K562 (cell line): ENCODE measurements at places on chromosomes 5 and 9. TPM values are rescaled to one million over a fixed set of nuclear protein-coding genes. Genes with fewer than 3 reads are reported as not detected.

Gene CCL27
- polyA plus RNA-seq, result 0.30 and 0.53 TPM in 2 replicates

DNA sequence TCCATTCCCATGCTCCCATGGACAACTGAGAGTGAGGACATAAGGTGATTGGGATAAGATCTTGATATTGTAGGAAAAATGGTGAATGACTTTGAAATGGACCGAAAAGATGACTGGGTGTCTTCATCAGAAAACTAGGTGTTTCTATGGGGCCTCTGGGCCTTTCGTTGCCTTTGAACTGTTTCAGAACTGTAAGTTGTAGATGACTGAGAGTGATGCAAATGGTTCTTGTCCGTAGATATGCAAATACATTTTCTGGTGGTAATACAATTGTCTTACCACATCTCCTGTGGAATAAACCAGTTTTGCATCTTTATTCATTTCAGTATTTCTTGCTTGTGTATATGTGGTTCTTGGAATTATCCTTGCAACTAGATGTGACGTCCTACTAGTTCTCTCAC is 16.0 kb upstream of the TEX48 start:
- no peaks in the 10 kb centered on the region for H3K36me3 ChIP-seq
- no peak for DNase-seq
- peaks cover 7% of the 10 kb centered on the region; the same call in 2 of the 3 replicates for H3K27me3 ChIP-seq
- H3K4me1 ChIP-seq, result no peaks in the 10 kb centered on the region
- no peak overlapping the region for H3K27ac ChIP-seq
- no peak overlapping the region for H3K4me3 ChIP-seq

DNA sequence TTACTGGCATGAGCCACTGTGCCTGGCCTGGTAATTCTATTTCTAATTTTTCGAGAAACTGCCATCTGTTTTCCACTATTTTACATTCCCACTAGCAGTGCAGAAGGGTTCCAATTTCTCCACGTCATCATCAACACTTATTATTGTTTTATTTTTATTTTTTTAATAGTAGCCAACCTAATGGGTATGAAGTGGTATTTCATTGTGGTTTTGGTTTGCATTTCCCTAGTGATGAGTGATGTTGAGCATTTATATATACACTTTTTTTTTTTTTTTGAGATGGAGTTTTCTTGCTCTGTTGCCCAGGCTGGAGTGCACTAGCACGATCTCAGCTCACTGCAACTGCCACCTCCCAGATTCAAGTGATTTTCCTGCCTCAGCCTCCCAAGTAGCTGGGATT is 28.3 kb downstream of the WWC1 start:
- peaks cover 20% of the 10 kb centered on the region for H3K27me3 ChIP-seq
- no peaks in the 10 kb centered on the region for H3K4me1 ChIP-seq
- no peak overlapping the region for H3K27ac ChIP-seq
- H3K4me3 ChIP-seq, result no peak overlapping the region

- no peak overlapping the region for H3K27ac ChIP-seq
- no peak overlapping the region for H3K4me3 ChIP-seq
- DNase-seq, result no peak
- peaks cover 30% of the 10 kb centered on the region for H3K27me3 ChIP-seq
- H3K4me1 ChIP-seq, result no peaks in the 10 kb centered on the region
- H3K36me3 ChIP-seq, result no peaks in the 10 kb centered on the region
Measured at GRCh38 chr9:98724810-98725530, 16.2 kb upstream of the GABBR2 start.

DNA sequence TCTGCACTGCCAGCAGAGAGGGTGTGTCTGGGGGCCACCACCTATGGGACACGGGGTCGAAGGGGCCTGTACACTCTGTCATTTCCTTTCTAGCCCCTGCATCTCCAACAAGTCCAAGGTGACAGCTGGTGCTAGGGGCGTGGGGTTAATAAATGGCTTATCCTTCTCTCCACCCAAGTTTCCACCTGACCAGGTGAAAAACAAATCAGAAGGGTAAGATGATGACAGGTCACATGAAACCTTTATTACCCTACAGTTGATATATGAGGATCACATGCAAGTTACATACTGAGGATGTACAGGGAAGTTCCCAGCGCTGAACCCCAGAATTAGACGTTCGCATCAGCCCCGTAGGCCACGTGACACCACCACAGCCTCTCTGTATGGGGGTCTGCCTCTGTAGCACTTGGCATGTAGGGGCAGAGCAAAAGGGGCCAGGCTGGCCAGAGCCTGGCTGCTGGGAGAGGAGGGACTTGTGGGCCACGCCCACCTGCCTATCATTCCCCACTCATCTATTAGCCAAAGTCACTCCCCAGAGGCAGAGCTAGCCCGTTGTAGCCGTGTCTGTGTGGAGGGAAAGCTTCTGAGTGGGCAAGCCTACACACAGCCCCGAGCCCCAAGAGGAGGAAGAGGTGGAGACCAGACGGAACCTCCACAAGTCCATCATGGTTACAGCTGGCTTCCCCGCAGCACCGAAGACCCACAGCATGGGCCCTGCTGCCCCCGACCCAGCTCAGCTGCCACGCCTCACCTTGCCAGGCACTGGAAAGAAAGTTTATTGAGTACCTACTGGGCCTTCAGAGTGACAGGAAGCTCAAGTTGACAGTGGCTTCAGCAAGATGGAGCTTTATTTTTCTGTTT is 2.2 kb downstream of the TMEM141 start:
- peaks cover 18% of the 10 kb centered on the region; the same call in 1 of the 3 replicates for H3K36me3 ChIP-seq
- H3K27ac ChIP-seq, result no peak overlapping the region
- H3K4me1 ChIP-seq, result peaks cover 58% of the 10 kb centered on the region
- H3K27me3 ChIP-seq, result no peaks in the 10 kb centered on the region
- no peak overlapping the region for H3K4me3 ChIP-seq
- peak; percentile 42 for DNase-seq

DNA sequence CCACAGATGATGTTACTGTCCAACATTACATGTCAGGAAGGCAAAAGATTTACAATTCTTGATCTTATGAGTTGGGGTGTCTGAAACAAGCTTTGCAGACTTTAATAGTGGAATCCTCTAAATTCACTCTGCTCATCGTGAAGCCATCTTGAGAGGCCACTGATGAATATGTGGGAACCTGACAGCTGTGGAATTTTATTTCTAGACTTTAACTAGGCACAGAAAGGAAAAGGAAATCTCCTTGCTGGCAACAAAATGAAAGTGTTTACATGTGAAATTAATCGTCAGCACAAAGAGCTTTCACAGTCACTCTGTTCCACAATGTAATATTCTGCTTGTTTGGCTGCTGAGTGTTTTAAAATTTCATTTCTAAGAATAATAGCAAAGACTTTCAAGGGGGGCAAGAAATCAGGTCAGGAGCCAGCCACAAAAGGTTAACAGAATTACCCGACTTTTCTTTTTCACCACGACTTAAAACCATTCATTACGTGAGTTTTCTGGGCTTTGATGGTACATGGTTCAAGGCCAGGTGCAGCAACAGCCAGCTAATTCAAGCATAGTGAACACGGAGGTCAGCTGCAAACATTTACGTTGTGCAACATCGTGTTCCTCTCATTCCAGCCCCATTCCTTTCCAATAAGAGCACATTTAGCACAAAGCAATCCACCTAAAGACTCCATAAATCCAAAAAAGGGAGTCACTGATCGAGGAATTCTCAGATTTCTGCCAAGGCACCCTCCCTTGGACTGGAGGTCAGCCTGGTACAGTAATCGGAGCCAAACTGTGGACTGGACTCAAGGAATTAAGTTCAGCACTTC is 14.6 kb downstream of the NREP start:
- no peak overlapping the region for H3K27ac ChIP-seq
- no peaks in the 10 kb centered on the region for H3K27me3 ChIP-seq
- no peaks in the 10 kb centered on the region for H3K36me3 ChIP-seq
- H3K4me1 ChIP-seq, result no peaks in the 10 kb centered on the region
- DNase-seq, result no peak
- no peak overlapping the region for H3K4me3 ChIP-seq

Gene PLCXD3
- not detected in 2 replicates for polyA plus RNA-seq

- H3K4me3 ChIP-seq, result no peak overlapping the region
- H3K36me3 ChIP-seq, result no peaks in the 10 kb centered on the region
- no peak for DNase-seq
- H3K4me1 ChIP-seq, result no peaks in the 10 kb centered on the region
- peaks cover 13% of the 10 kb centered on the region for H3K27me3 ChIP-seq
Measured at GRCh38 chr5:1936901-1937300, 54.2 kb upstream of the IRX4 start.

DNA sequence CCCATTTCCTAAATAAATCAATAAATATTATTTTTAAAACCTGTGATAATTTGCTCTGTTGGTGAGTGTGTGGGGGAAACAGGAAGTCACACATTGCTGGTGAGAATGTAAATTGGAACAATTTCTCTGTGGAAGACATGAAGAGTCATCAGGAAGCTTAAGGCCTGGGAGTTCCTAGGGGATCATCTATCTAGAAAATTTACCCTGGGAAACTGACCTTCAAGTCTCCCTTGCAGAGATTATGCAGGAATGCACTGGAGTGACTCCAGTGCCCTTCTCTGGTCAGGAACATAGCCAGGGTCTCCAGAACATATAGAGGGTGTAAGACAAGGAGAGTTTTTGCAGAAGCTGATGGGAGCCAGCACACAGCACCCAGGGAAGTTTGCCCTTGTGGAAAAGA is 13.0 kb upstream of the GCNT1 start:
- no peaks in the 10 kb centered on the region for H3K4me1 ChIP-seq
- H3K4me3 ChIP-seq, result no peak overlapping the region
- H3K27ac ChIP-seq, result no peak overlapping the region
- DNase-seq, result no peak
- H3K36me3 ChIP-seq, result no peaks in the 10 kb centered on the region
- no peaks in the 10 kb centered on the region for H3K27me3 ChIP-seq

DNA sequence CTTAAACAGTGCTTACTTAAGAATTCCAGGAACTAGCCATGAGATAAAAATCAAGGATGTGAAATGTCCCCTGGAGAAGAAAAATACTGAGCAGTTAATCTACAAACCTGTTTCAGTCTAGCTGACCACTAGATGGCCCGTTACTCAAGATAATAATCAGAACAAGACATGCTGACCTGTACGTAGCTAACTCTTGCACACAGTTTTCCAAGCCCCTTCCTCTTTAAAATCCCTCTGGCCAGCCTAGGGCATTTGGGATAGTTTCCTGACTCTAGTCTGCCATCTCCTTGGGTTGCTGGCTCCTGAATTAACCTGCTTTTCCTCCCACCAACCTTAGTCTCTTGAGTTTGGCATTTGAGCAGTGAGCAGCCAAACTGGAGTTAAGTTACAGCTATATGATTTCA is 59.2 kb upstream of the TRAF1 start:
- no peak overlapping the region for H3K27ac ChIP-seq
- no peaks in the 10 kb centered on the region for H3K27me3 ChIP-seq
- peak; percentile 68 for DNase-seq
- H3K4me3 ChIP-seq, result no peak overlapping the region

- no peak for DNase-seq
- no peak overlapping the region for H3K4me3 ChIP-seq
- H3K36me3 ChIP-seq, result no peaks in the 10 kb centered on the region
- H3K27ac ChIP-seq, result no peak overlapping the region
- peaks cover 14% of the 10 kb centered on the region for H3K4me1 ChIP-seq
Measured at GRCh38 chr9:130381660-130382059, 63.1 kb upstream of the ASS1 start.

Gene SCGB3A1
- polyA plus RNA-seq, result not detected in 2 replicates

DNA sequence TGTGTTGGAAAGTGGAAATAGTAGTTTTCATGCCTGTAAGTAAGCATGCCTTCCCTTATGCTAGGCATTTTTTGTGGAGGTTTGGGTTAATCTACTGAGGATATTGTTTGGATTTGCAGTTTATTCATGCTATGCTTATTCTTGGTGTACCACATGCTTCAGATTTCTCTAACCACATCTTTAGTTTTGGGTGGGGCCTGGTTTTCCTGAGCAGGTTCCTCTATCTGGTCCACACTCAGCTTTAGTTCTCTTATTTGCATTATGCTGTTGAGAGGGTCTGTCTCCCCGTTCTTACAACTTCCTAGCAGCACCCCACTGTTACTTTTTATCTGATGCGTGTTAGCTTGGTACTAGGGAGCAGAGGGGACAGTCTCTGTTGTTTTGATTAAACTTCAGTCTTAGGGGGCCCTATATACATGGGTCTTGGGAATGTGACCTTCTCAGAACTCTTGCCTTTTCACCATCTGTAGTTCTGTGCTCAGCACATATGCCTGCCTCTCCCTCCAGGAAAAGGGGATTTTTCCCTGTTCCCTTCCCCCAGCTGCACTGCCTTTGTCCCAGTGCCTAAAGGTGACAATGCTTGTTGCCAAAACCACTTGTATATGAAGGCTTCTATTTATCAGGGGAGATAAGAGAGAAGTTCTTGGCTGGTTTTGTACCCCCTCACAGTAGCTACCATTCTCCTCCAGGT is 10.0 kb upstream of the CAMK4 start:
- no peak overlapping the region for H3K4me3 ChIP-seq

- H3K27ac ChIP-seq, result no peak overlapping the region
- H3K4me3 ChIP-seq, result no peak overlapping the region
- no peak for DNase-seq
Measured at GRCh38 chr5:56607551-56607950, 207.8 kb upstream of the MAP3K1 start.

GRCh38 chr5:149304195-149305078 is 32.8 kb downstream of the AFAP1L1 start:
- no peak overlapping the region for H3K4me3 ChIP-seq
- H3K27me3 ChIP-seq, result peaks cover 38% of the 10 kb centered on the region; the same call in 2 of the 3 replicates
- no peaks in the 10 kb centered on the region for H3K4me1 ChIP-seq
- H3K27ac ChIP-seq, result no peak overlapping the region
- no peak for DNase-seq
- no peaks in the 10 kb centered on the region for H3K36me3 ChIP-seq

DNA sequence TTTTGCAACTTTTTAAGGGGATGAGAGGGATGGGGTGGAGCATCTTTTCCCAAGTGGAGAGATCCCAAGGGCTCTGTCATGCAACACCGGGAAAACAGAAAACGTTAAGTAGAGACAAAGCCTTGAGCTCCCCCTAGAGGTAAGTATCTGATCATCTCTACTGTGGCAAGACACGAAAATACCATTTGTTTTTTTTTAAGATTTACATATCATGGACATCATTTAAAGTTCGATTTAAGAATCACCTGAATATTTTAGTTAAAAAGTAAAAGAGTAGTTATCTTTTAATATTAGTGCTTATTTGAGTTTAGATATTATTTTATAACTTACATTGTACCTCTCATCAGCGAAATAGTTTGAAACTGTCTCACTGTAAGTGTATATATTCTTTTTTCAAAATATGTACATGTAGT is 200.4 kb downstream of the LRRC70 start:
- H3K27me3 ChIP-seq, result 0 out of 2 replicates have a peak, but pooled peaks cover 4% of the 10 kb centered on the region
- DNase-seq, result peak; percentile 61
- H3K4me1 ChIP-seq, result peaks cover 3% of the 10 kb centered on the region; the same call in 1 of the 2 replicates
- no peak overlapping the region for H3K4me3 ChIP-seq
